CD4-positive, alpha-beta T cell (primary cell): ENCODE measurements at places on chromosomes 5 and 9.
A peak's percentile ranks its signal among the peaks of the same experiment; 100 is the strongest.

GRCh38 chr9:9764821-9765220, 848.0 kb downstream of the PTPRD start:
- H3K27ac ChIP-seq: no peak overlapping the region
- no peaks in the 10 kb centered on the region for H3K36me3 ChIP-seq
- no peak for DNase-seq
- no peaks in the 10 kb centered on the region for H3K4me1 ChIP-seq

DNA sequence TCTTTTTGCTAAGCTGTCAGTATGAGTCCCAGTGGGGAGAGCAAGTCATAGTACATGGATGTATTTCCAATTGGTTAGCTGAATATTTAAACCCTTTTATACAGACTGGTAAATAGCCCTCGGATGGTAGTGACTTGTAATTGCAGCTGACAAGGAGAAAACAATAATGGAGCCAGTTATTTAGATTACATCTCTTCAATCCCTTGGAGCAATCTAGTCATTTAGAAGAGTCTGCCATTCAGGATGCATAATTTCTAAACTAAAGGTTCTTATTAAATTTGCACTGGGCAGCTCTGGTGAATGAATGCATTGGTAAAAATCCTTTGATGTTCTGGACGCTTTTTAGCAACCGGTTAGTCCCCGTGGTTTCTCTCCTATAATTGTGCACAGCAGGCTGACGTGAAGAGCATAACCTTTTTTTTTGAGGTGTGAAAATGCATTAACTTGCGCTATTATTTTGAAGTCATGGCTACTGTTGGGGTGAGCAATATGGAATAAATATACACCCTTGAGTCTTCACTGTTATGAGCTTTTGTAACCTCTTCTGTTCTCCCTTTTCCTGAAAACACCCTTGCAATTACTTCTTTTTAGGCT, 158.6 kb upstream of the CD180 start:
- DNase-seq: no peak
- no peaks in the 10 kb centered on the region for H3K27me3 ChIP-seq
- no peak overlapping the region for H3K4me3 ChIP-seq
- H3K4me1 ChIP-seq: peaks cover 12% of the 10 kb centered on the region
- H3K27ac ChIP-seq: no peak overlapping the region

DNA sequence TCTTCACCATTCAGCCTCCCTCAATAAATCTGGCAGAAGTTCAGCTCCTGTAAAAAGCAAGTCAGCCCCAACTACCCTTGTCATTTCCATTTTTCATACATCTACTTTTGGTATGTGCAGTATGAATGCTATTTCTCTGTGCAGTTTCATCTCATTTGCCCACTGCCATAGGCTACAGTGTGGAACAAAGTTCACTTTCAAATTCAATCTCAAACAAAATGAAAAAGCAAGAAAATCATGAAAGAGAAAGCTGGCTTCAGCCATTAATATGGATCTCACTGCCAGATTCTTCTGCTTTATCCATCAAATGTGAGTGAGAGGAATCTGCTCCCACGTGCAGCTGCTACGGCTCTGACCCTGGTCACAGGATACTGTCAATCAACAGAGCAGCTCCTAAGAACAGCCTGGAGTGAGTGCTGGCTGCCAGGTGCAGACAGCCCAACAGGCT, 494.2 kb downstream of the ZNF608 start:
- H3K4me1 ChIP-seq: no peaks in the 10 kb centered on the region
- H3K27ac ChIP-seq: no peak overlapping the region
- no peaks in the 10 kb centered on the region for H3K36me3 ChIP-seq

- no peak overlapping the region for H3K27ac ChIP-seq
- no peaks in the 10 kb centered on the region for H3K27me3 ChIP-seq
- H3K36me3 ChIP-seq: no peaks in the 10 kb centered on the region
- H3K4me1 ChIP-seq: no peaks in the 10 kb centered on the region
- H3K4me3 ChIP-seq: no peak overlapping the region
- no peak for DNase-seq
Measured at GRCh38 chr9:32161209-32161608, 223.2 kb upstream of the ACO1 start.

DNA sequence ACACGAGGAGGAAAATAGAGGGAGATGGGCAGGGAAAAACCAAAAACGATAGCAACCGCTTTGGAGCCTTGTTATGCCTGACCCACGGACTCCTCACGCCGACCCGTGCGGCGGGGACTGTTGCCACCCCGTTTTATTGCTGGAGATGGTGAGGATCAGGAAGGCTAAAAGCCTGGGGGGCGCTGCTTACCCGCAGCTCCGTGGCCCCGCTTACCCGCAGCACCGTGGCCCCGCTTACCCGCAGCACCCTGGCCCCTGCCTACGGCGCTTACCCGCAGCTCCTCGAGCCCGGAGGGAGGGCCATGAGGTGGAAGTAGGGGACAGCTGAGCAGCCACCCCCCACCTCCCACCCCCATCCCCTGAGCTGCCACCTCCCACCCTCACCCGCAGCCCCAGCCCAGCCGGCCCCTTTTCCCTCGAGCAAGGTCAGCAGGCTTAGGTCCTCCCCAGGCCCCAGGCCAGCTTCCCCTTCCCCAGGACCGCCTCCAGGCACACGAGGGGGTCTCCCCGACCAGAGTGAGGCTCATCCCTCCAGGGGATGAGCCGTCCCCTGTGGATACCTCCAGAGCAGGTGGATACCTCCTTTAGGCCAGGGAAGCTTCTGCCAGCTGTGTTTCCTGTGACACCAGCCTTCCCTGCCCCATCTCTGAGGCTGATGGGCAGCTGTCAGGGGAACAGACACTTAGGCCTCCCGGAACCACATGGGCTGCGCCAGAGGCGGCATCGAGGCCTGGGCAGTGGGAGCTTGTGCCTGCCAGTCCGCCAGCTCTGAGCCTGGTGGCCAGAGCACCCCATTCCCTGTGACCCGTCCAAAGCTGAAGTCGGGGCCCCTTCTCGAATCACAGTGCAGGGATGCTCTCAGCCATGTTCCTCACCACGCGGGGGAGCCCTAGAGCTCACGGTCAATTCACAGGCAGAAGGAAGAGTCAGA, 92.3 kb downstream of the LMX1B start:
- H3K36me3 ChIP-seq: no peaks in the 10 kb centered on the region
- H3K4me3 ChIP-seq: peak overlapping the region; percentile 30

GRCh38 chr9:91053824-91054223, 252.2 kb downstream of the SYK start:
- H3K4me1 ChIP-seq: no peaks in the 10 kb centered on the region
- H3K27ac ChIP-seq: no peak overlapping the region
- H3K27me3 ChIP-seq: no peaks in the 10 kb centered on the region
- no peak overlapping the region for H3K4me3 ChIP-seq
- DNase-seq: no peak
- no peaks in the 10 kb centered on the region for H3K36me3 ChIP-seq

GRCh38 chr5:123044926-123045617, 8.5 kb upstream of the PPIC start:
- no peak overlapping the region for H3K27ac ChIP-seq
- peaks cover 6% of the 10 kb centered on the region for H3K27me3 ChIP-seq
- H3K4me1 ChIP-seq: no peaks in the 10 kb centered on the region

- H3K4me1 ChIP-seq: peaks cover 15% of the 10 kb centered on the region
- no peaks in the 10 kb centered on the region for H3K36me3 ChIP-seq
- H3K27me3 ChIP-seq: no peaks in the 10 kb centered on the region
- no peak overlapping the region for H3K27ac ChIP-seq
Measured at GRCh38 chr5:132272311-132273210, 15.1 kb downstream of the PDLIM4 start.

DNA sequence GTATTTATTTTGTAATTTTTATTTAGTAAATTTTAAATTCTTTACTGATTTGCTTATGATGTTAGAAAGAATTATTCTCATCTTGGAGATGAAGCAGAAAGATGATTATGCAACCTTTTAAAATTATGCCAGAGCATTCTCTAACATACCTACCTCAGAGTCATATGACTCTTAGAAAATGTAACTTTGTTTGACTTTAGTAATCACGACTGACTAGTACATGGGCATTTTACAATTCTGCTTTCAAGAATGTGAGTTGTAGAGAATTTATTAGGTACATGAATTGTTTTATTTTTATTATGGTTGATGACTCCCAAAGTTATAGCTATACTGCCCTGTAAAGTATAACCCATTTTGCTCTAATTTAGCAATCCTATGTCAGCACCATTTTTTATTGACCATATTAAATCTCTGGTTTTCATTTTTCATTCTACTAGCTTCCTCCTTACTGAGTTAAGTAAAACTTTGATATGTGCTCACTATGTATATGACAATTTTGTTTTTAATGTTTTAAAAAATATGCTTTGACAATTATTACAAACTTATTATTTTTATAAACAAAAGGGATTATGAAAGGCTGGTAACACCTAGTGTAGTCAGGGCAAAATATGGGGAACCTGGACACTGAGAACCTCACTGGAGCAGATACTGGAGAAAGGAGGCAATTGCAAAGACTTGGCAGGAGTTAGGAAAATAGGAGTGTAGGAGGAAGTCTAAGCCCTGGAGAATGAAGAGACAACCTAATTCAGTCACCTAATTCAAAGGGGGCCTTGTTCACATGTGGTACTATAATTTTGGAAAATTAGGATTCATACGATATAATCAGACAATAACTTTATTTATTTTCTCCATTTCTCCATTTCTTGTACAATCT, 249.7 kb upstream of the DAB2 start:
- no peak overlapping the region for H3K27ac ChIP-seq
- no peaks in the 10 kb centered on the region for H3K4me1 ChIP-seq
- no peaks in the 10 kb centered on the region for H3K36me3 ChIP-seq
- H3K27me3 ChIP-seq: no peaks in the 10 kb centered on the region

DNA sequence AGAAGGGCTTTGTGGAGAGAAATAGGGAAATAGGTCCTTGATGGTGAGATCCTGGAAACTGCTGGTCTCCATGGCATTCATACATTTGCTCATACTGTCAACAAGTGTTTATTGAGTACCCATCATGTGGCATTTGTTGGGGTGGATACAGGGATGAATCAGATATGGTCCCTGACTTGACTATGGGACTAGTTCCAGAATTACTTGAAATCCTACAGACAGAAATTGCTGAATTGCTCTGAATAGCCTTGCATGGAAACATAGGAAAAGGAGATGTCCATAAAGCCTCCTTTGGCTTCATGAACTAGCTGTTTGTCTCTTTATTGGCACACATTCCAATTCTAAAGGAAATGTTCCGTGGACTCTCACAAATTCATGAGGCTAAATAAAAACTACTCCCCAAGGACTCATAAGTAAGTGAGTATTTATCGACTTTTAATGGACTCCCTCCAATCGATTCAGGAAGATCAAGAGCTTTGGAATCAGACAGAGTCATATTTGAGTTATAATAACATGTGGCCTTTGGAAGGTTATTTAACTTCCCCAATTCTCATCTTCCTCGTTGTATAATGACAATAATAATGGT, 122.4 kb upstream of the C6 start:
- DNase-seq: no peak
- no peak overlapping the region for H3K27ac ChIP-seq
- no peaks in the 10 kb centered on the region for H3K27me3 ChIP-seq
- no peaks in the 10 kb centered on the region for H3K4me1 ChIP-seq
- no peaks in the 10 kb centered on the region for H3K36me3 ChIP-seq
- H3K4me3 ChIP-seq: no peak overlapping the region

GRCh38 chr9:86054695-86055094, 44.7 kb downstream of the GOLM1 start:
- DNase-seq: no peak
- no peaks in the 10 kb centered on the region for H3K4me1 ChIP-seq
- no peaks in the 10 kb centered on the region for H3K27me3 ChIP-seq
- no peaks in the 10 kb centered on the region for H3K36me3 ChIP-seq

- H3K4me1 ChIP-seq: peaks cover 7% of the 10 kb centered on the region
- H3K4me3 ChIP-seq: no peak overlapping the region
- DNase-seq: no peak
Measured at GRCh38 chr9:70049236-70049635, 5.6 kb downstream of the MAMDC2 start.

GRCh38 chr5:174303035-174303434, 257.5 kb downstream of the NSG2 start:
- no peaks in the 10 kb centered on the region for H3K36me3 ChIP-seq
- H3K4me1 ChIP-seq: no peaks in the 10 kb centered on the region
- no peak overlapping the region for H3K27ac ChIP-seq
- no peak overlapping the region for H3K4me3 ChIP-seq

DNA sequence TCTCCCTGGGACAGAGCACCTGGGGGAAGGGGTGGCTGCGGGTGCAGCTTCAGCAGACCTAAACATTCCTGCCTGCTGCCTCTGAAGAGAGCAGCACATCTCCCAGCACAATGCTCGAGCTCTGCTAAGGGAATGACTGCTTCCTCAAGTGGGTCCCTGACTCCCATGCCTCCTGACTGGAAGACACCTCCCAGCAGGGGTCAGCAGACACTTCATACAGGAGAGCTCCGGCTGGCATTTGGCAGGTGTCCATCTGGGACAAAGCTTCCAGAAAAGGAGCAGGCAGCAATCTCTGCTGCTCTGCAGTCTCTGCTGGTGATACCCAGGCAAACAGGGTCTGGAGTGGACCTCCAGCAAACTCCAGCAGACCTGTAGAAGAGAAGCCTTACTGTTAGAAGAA, 77.2 kb downstream of the SLCO6A1 start:
- H3K36me3 ChIP-seq: no peaks in the 10 kb centered on the region
- no peak overlapping the region for H3K27ac ChIP-seq
- no peak overlapping the region for H3K4me3 ChIP-seq
- peak; percentile 3 for DNase-seq

DNA sequence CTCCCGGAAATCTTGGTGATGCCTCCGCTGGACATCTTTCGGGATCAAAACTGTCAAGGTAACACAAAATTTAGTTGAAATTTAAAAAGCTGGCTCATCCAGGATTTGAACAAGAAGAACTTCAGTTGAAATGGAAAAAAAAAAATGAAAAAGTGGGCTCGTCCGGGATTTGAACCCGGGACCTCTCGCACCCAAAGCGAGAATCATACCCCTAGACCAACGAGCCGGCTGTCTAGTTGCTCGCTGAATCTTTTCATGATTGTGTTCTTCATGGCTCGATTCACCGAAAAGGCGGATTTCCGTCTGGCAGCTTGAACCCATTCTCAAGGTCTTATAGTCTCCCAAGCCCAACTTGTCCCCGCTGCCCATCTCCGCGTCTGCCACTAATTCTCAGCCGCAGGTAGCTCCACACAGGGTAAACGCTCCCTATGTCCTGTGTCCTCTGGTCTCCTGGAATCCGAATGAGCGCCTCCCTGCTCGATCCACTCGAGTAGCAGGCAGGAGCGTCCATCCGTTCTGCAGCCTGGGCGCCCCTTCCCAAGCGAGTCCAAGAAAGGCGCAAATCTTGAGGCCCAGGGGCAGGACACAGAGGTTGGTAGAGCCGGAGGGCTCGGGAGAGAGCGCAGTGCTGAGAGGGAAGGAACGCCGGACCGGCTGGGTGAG, 16.2 kb downstream of the TRIM7 start:
- H3K27ac ChIP-seq: peak overlapping the region; percentile 57
- H3K4me1 ChIP-seq: peaks cover 63% of the 10 kb centered on the region
- DNase-seq: peak; percentile 64
- peak overlapping the region; percentile 89 for H3K4me3 ChIP-seq
- no peaks in the 10 kb centered on the region for H3K27me3 ChIP-seq
- H3K36me3 ChIP-seq: no peaks in the 10 kb centered on the region

- no peak for DNase-seq
- no peaks in the 10 kb centered on the region for H3K4me1 ChIP-seq
- no peaks in the 10 kb centered on the region for H3K27me3 ChIP-seq
Measured at GRCh38 chr5:153237671-153238332, 252.7 kb upstream of the GRIA1 start.

GRCh38 chr5:39977066-39977655, 552.4 kb upstream of the DAB2 start:
- H3K27me3 ChIP-seq: no peaks in the 10 kb centered on the region
- no peaks in the 10 kb centered on the region for H3K36me3 ChIP-seq
- H3K4me1 ChIP-seq: no peaks in the 10 kb centered on the region
